ENCODE measurements at places on chromosomes 2 and 18.

- no peak for DNase-seq
Observed at GRCh38 chr2:73906847-73907505, 14.2 kb downstream of the ACTG2 start.

DNA sequence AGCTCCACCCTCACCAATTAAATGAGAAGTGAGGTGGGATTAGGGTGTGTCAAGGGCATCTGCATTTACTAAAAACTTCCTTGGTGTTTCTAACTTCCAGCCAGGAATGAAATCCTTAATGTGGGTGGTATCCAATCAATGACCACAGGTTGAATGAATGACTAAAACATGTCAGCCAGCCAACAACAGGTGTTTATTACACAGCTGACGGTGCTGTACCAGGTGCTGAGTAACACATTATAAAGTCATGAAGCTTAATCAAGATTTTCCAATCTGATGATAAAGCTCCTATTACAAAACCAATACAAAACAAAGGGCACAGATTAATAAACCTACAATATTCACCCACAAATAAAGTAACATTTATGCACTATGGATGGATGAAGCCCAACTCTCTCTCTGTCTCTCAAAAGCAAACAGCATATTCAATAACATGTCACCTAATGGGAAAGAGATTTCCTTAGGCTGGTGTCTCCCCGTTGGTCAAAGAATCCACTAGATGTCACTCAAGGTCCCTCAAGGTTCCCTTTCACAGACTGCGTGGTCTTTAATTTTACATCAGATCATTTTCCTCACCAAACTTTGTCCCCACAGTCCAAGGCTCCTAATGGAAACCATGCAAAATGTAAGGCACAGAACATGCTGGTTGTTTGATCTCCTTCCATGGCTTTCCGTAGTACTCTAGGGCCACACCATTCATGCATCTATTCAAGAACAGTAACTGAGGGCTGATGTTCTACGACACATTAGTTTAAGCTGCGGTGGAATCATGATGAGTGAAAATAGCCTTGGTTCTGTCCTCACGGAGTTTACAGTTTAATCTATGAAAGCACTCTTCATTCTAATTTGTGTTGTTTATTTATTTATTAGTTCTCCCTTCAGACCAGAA is 6.4 kb upstream of the PTPN4 start:
- peak; percentile 71 for DNase-seq

DNA sequence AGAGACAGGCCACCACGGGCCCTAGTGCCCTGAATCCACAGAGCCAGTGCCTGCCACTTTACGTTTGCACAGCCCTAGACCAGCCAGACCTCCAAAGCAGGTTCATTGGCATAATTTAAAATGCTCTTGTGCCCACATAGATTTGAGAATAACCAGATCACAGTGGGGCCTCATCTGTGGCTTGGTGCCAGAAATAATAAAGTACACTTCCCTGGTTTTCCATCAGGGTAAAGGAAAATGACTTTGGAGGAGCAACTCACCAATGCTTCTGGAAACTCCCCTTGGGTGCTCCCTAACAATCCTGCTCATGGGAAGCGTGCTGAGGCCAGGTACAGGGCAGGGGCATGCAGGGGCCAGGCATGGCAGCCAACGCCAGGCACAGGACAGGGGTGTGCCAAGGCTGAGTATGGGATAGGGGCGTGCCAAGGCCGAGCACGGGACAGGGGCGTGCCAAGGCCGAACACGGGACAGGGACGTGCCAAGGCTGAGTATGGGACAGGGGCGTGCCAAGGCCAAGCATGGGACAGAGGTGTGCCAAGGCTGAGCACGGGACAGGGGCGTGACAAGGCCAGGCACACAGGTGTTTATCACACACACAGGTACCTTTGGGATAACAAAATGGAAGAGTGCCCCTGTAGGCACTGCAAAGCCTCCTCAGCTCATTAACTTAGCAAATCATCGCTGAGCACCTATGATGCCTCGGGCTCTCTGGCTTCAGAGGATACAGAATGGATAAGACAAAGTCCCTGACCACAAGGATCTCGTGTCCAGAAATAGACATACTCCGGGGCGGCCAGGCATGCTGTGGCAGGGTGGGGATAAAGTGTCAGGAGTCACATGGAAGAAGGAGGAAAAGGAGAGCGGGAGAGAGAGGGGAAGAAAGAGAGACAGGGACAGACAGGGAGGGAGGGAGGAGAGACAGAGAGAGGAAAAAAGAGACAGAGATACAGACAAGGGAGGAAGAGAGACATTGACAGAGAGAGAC is 334.7 kb downstream of the EIPR1 start:
- no peak for DNase-seq

- DNase-seq: no peak
Observed at GRCh38 chr2:204561771-204562170, 16.5 kb downstream of the PARD3B start.
